ENCODE measurements at places on chromosomes 11 and 22.

GRCh38 chr22:31173386-31174145 is 13.6 kb downstream of the RNF185 start:
- DNase-seq, result no peak

GRCh38 chr11:72553706-72554105 is 119.4 kb upstream of the CLPB start:
- peak; percentile 74 for DNase-seq

GRCh38 chr11:66123902-66124301 is 53.8 kb downstream of the PACS1 start:
- no peak for DNase-seq

GRCh38 chr22:40473703-40474102 is 103.3 kb downstream of the SGSM3 start:
- no peak for DNase-seq

DNA sequence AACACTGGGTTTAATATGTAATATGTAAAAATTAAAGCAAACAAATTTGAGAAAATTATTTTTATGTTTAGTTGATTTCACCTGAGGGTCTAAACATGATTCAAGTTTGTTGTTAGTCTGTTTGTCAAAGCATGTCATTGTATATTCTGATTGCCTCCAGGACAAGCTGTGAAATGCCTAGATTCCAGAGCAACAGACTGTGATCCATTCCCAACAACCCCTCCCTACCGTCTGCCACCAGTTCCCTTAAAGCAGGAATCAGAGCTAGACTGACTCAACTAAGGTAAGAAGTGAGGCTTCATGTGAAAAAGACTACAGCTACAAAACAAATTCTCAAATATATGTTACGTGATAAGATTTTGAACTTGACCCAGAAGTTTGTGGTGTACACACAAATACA is 304.2 kb downstream of the RAB38 start:
- no peak for DNase-seq

DNA sequence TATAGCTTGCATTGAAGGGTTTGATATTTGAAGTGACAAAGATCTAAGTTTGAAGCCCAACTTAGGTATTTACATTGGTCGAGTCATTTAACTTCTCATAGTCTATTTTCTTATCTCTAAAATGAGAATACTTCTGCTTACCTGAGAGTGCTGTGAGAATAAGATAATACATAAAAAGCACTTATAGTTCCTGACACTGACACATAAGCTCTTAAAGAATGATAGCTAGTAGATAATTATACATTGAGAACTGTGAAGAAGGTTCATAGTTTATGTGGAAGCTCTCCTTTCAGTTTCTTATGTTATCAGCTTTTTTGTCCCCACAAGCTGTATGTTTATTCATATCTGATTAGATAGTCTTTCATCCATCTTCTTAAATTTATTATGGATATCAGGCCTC is 4.8 kb downstream of the PPME1 start:
- DNase-seq, result no peak

DNA sequence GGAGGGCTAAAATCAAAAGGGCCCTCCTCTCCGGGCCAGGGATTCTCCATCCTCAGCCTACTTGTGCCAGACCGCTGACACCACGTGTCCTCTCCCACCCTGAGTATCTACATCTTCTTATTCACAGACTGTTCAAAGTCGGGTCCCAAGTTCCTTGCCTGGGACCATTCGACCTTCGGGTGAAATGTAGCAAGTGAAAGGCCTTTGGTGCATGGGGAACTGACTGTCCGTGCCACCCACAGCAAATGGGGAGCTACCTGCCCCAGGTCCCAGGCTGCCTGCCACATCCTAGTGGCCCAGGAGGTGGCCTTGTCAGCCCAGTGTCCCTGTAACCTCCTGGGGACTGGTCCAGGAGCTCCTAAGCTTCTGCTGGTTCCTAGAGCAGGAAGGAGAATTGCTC is 67.3 kb downstream of the RTL6 start:
- DNase-seq, result no peak
